GM12878 (cell line): ENCODE measurements at places on chromosomes 2 and 18.

DNA sequence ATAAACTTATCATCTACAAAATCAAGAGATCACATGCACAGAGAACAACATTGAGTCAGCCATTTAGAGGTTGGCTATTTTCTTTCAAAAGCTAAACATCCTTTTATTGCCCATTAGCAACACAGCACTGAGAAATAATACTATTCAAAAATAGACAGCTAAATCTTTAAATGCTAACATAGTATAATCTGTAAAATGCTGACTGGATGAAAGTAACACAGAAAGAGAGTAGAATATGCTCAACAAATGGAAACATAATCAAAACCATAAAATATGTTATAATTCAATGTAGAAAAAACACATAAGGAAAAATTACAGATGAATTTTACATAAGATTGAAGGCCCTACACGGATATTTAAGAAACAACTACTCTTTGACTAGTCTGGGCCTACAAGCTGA is 56.5 kb upstream of the COL3A1 start:
- no peak for DNase-seq

DNA sequence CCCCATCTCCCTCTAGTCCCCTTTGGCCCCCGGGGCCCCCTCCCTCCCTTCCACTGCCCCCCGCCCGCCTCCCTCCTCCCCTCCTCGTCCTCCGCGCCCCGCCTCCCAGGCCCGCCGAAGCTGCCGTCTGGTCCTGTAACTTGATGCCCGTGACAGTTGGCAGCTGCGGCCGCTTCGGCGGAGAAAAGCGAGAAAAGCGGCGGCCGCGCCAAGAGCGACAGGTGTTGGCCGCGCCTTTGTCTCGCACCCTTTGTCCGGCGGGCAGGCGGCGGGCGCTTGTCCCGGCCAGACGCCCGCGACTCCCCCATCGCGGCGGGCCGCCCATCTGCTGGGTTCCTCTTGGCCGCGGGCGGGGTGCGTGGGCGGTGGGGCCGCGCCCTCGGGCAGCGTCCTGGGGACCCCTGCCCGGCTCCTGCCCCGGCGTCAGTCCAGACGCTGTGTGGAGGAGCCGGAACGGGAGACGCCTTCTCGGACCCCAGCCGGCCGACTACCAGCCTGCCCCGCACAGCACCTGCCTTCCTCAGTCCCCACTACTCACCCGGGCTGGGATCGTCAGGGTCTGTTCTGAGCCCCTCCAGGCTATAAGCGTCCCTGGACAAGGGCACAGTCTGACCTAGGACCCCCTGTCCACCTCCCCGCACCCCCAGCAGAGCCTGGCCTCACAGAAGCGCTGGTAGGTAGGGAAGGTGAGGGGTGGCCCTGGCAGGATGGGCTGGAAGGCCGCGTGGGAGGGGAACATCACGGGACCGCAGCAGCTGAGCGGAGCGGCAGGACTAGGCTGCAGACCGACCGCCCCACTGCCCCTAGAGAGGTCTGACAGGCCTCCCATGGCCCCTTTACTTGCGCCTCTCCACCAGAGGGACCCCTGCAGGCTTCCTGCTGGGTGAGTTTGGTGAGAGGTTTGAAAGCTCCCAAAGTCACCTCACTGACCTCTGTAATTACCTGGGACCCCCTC is 1.2 kb upstream of the HES6 start:
- no peak for DNase-seq

GRCh38 chr2:8344144-8345097 is 337.4 kb upstream of the ID2 start:
- DNase-seq = no peak

DNA sequence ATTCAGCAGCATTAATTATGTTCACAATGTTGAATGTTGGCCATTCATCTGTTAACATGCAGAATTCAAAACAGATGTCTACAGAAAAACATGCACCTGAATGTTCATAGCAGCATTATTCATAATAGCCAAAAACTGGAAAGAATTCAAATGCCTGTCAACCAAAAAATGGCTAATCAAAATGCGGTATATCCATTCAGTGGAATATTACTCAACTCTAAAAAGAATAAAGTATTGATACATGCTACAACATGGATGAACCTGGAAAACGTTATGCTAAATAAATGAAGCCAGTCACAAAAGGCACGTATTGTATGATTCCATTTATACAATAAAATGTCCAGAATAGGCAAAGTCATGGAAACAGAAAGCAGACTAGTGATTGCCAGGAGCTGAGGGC is 68.0 kb downstream of the CCDC88A start:
- DNase-seq = no peak

- DNase-seq = no peak
Observed at GRCh38 chr2:48824116-48824515, 68.6 kb upstream of the LHCGR start.

- DNase-seq = no peak
Observed at GRCh38 chr2:98369710-98370239, 23.5 kb downstream of the CNGA3 start.

DNA sequence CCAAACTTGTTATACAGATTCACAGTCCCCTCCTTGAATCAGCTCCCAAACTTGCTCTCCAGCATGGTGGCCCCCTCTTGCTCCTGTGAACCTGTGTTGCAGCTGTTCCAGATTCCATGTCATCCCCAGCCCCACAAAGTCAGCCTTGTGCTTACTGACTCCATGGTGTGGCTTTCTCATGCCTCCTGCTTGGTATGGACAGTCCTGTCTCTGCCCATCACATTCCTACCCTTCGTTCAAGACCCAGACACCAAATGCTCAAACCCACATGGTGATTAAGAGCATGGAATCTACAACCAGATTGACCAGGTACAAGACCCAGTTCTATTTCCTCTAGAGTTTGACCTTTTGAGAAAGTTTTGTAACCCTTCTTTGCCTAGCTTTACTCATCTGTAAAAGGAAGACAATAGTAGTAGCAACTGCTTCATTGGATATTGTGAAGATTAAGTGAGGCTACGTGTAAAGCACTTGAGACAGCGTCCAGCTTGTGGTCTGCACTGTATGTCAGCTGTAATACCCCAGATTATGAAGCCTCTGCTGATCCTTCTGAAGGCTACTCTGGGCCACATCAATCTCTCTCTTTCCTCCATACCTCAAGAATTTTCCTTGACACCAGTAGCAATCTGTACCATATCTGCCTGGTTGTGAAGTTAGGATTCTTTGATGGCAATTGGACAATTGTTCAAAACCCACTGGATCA is 146.4 kb upstream of the HAAO start:
- DNase-seq = no peak
